ENCODE measurements at places on chromosomes 1 and 21.

DNA sequence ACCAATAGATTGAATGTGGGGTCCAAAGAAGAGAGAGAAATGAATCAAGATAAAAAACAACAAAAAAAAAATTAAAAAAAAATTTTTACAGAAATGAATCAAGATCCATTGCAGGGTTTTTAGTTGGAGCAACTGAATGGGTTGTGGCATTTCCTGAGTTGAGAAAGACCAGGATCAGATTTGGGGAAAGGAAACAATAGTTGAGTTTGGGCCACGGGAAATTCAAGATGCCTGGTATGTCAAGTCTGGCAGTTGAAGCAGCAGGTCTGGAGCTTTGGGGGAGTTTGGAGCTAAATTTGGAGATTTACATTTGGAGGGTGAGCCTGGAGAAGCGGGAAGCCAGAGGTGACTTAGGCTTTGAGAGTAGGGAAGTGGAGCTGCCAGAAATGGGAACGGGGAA is 22.6 kb downstream of the ATP8B2 start:
- DNase-seq: no peak

- DNase-seq: no peak
Observed at GRCh38 chr1:229075716-229076115, 195.2 kb upstream of the RAB4A start.

- no peak for DNase-seq
Observed at GRCh38 chr21:34502480-34503106, 9.4 kb downstream of the KCNE1 start.

DNA sequence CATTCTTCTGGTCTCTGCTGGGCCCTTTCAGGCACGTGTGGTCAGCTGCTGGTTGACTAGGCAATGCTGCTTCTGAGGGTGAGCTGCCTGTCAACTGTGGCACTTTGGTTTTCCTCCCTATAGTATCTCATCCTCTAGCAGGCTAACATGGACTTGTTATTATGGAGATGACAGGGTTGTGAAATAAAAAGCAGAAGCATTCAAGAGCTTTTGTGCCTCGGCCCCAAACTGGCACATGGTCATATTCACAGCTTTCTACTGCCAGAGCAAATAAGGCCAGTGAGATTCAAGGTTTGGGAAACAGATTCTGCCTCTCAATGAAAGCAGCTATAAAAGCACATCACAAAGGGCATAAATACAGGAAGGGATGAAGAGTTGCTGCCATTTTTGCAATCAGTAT is 1.6 kb upstream of the ZNF124 start:
- DNase-seq: no peak

DNA sequence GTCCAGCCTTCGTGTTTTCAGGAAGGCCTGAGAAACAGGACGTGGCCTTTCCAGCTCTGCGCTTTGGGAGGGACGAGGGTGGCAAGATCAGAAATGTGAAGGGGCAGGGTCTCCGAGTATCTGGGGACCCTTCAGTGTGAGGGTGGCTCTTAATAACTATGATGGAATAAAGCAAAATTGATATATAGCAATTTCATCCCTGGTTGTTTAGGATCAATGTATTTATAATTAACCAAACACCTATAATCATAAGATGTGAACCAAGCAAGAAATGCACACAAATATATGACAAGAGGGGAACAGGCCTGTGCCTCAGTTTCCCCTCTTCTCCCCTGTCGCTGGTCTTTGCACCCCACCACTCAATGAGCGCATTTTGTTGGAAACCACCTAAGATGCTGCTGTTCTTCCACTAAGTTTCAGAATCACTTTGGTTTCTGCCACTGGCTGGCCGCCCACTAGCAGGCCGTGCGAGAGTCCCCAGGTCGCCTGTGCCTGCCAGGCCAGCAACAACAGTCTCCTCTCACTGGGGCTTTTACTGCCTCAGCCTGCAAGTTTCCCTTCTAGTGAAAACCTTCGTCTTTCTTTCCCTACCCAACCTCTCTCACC is 36.6 kb downstream of the UBASH3A start:
- no peak for DNase-seq

DNA sequence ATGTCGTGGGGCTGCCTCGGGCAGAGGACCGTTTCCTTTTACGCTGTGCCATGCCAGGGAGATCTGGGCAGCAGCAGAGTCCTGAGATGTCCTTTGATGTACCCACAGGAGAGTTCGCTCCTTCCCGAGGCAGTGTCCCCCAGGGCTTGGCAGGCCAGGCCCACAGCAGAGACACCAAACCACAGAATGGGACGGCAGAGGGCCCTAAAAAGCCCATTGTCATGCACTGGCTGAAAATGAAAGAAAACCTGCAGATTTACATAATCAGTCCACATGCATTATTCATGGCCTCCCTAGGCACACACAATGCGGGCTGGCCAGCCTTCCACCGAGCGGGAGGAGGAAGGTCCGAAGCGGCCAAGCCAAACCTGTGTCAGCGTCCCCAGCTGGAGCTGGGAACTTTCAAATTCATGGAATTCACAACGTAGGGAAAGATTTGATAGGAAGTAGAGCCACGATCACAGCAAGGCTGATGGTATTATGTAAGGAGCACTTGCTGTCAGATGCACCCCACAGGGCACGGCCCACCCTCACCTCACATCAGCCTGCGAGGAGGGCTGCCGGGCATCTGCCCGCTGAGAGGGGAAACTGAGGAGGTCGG is 25.3 kb upstream of the EFHD2 start:
- DNase-seq: no peak

DNA sequence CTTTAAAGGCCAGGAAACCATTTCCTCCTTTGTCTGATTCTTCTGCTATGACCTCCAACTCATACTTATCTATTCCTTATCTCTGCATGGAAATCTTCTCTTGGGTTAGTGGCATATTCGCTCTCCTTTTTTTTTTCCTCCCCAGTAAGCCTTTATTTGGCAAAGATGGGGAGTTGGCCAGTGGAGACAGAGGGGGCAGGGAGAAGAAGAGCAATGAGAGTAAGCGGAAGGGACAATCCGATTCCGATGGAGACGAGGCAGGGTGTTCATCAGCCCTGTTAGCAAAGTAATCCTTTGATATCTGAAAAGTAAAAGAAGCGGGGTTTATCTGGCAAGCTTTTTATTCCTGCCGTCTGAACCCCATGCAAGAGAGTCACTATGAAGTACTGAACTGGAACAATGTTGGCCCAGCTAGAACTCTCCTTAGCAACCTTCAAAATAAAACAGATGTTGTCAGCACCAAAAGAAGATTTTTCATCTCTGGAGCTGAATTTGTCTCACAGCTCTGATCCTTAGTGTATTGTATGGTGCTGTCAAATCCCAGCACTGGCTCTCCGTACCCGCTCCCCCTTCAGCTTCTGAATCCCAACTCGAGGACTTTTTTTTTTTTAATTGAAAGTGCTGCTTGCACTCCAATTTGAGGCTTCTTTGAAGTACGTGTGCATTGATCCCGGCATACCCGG is 40.9 kb downstream of the PTGFRN start:
- no peak for DNase-seq

DNA sequence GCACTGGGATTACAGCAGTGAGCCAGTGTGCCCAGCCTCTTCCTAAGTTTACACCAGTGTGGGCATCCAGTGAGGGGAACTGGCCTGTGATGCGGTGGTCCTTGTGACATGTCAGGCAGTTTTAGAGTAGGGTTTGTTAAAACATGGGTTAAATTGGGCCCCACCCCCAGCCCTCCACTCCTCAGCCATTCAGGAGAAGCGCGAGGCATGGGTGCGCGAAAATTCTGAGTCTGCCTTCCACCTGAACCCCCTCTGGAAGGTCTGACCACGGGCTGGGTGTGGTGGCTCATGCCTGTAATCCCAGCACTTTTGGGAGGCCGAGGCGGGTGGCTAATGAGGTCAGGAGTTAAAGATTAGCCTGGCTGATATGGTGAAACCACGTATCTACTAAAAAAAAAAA is 51.7 kb downstream of the SKI start:
- no peak for DNase-seq

- DNase-seq: no peak
Observed at GRCh38 chr1:155107309-155108264, 20.1 kb upstream of the EFNA1 start.

- no peak for DNase-seq
Observed at GRCh38 chr1:5903680-5904079, 88.5 kb downstream of the NPHP4 start.

- no peak for DNase-seq
Observed at GRCh38 chr1:213852107-213852506, 135.7 kb upstream of the PROX1 start.

DNA sequence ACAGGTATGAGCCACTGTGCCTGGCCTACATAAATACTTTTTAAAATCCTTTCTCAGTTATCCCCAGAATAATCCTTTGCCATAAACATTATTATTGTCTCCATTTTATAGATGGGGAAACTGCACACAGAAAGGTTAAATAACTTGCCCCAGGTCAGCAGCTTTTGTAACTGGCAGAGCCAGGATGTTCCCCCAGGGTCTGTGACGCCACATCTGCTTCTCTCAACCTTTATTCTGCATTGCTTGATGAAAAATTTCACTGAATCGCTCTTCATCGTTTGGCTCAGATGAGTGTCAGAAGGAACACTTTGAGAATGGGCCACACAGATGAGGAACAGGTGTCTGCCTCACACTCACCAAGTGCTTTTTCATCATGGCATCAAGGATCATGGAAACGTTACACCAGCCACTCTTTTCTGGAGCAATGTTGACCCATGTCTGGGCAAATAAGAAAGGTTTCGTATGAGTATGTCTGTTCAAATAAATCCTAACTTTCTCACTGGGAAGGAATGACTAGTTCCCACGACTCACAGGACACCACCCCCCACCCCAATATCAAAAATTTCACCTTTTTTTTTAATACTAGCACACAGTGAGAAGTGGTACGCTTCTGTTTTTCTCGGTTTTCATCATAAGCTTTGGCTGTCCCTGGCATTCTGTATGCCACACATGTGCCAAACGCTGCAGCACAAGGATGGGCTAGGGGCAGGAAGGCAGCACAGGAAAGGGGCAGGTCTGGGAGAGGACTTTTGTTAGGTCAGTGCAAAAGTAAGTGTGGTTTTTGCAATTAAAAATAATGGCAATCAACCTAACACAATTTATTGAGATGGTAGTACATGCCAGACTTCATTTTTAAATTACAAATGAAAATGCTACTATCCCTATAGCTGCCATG is 9.0 kb upstream of the PTGFRN start:
- no peak for DNase-seq

- DNase-seq: no peak
Observed at GRCh38 chr1:110580244-110580643, 25.9 kb downstream of the KCNA2 start.

DNA sequence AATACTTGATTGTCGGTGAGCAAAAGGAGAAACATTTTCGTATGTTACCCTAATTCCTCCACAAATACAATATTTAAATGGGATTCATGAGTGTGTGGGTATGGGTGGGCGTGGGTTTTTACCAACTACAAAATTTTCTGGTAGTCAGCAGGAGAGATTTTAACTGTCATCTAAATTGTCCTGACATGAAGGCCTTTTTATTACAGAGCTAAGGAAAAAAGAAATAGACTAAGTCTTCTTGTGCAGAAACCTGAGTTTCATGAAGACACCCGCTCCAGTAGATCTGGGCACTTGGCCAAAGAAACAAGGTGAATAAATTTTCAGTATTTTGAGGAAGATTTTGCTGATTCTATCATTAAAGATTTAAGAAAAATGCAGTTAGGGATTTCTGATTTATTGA is 752 bp downstream of the RGS18 start:
- no peak for DNase-seq

DNA sequence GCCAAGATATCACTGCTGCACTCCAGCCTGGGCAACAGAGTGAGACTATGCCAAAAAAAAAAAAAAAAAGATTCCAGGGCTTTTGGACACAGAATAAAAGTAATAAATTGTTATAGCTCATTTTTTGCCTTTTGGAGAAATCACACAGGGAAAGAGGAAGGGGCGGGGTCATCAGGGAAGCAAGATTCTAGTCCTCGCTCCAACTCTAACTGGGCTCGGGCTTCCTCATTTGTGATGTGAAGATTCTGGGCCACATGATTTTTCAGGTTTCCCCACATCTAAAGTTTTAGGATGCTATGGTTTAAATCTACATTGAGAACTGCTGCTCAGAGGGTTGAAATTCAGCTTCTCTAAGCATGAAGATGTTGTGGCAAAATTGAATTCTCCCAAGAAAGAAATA is 179.3 kb upstream of the PLXNA2 start:
- no peak for DNase-seq

- DNase-seq: no peak
Observed at GRCh38 chr1:175572932-175573868, 170.2 kb downstream of the TNR start.

DNA sequence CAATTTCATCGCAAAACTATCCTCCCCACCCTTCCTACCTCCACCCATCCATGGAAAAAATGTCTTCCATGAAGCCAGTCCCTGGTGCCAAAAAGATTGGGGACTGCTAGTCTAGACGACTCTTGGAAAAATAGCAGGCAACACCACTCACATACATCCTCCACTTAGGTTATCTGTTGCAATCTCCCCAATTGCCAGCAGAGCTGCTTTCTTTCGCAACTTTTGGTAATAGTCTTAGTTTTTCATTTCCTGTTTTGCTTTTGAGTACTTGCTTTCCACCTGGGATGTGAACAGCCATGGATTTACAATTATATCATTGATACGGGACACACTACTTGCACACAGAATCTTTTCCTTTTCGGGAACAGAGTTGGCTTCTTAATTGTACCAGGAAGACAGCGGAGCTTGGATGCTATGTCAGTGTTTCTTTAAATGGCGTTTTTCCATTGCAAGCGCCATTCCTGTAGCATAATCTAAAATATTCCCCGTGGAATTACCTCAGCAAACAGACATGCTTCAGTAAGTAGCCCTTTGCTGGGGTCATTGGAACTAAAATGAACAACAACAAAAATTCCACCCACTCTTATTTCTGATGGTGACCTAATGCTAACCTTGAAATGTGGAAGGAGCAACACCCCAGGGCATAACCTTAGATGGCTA is 183.3 kb upstream of the ADGRL2 start:
- no peak for DNase-seq

DNA sequence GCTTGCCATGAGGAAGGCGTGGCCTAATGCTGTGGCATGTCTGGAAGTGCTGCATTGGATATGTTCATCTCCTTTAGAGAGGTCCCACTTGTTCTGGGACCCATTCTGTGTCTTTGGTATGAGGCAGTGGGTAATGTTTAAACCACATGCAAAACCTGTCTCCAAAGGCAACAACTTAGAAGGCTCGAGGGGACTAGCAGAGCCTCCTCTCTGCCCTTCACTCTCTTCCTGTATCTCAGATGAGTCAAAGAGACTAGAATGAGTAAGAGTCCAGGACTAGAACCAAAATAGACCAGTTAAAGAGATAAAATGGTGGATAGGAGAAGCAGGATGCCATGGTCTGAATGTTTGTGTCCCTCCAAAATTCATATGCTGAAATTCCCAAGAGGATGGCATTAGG is 220.8 kb upstream of the KIAA0040 start:
- no peak for DNase-seq

GRCh38 chr1:28074892-28075511 is 13.4 kb downstream of the EYA3 start:
- no peak for DNase-seq

DNA sequence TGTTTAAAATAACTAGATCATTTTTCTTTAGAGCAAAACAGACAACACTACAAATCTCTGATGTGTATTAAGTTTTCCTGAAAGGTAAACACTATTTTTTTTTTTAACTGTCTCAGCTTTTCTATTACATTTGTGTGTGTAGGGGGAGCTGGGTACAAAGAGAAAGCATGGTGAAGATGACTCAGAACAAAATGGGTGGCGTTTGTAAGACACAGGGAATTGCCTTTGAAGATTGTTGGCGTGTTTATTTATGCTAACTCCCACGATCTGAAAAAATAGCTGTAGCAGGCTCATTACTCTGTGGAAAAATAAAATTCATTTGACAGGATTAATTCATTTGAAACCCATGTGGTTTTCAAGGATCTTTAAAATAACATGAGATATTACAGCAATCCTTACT is 285.1 kb downstream of the RYR2 start:
- no peak for DNase-seq

- DNase-seq: no peak
Observed at GRCh38 chr1:224802617-224803016, 126.9 kb upstream of the DNAH14 start.

Data from fibroblast of skin of left biceps (primary cell).